Frontal cortex (tissue), 4 donors: ENCODE measurements at places on chromosomes 2 and 18.

- no peak for DNase-seq
Measured at GRCh38 chr2:85009019-85009618, 38.2 kb downstream of the KCMF1 start.

GRCh38 chr2:109333414-109334210 is 204.6 kb downstream of the SH3RF3 start:
- DNase-seq, result no peak

DNA sequence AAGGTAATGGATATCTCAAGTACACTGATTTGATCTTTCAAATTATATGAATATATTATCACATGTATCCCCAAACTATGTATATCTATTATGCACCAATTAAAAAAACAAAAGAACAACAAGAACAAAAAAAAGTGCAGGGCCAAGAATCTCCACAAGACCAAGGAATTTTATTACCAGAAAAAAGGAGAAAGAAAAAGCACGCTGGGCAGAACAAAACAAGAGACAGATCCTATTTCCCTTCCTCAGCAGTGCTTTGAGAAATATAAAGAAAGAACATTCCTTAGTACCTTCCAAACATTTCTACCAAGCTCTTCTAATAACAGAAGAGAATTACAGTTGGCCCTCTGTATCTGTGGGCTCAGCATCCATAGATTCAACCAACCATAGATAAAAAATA is 144.7 kb upstream of the CREB1 start:
- DNase-seq, result no peak

GRCh38 chr2:176002688-176003210 is 682 bp upstream of the LNPK start:
- DNase-seq, result peak; percentile 10

GRCh38 chr2:39881948-39882347 is 102.9 kb upstream of the THUMPD2 start:
- DNase-seq, result no peak

GRCh38 chr2:100796499-100797100 is 23.3 kb upstream of the NPAS2 start:
- no peak for DNase-seq

- peak; percentile 39 for DNase-seq
Measured at GRCh38 chr2:69559442-69560146, 83.9 kb downstream of the AAK1 start.

DNA sequence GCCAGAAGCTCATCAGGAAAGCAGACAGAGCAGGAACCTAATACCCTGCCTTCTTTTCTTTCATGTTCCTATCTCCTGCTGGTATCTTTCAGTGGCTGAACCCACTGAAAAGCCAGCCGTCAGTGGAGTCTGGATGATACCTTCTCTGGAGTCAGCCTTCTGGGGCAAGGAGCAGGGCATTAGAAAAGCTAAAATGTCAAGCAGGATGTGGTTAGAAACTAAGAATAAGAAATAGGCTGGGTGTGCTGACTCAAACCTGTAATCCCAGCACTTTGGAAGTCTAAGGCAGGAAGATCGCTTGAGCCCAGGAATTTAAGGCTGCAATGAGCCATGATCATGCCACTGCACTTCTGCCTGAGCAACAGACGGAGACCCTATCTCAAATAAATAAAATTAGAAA is 642.0 kb upstream of the FSHR start:
- no peak for DNase-seq

- DNase-seq, result no peak
Measured at GRCh38 chr18:55139836-55140235, 180.6 kb upstream of the CCDC68 start.

DNA sequence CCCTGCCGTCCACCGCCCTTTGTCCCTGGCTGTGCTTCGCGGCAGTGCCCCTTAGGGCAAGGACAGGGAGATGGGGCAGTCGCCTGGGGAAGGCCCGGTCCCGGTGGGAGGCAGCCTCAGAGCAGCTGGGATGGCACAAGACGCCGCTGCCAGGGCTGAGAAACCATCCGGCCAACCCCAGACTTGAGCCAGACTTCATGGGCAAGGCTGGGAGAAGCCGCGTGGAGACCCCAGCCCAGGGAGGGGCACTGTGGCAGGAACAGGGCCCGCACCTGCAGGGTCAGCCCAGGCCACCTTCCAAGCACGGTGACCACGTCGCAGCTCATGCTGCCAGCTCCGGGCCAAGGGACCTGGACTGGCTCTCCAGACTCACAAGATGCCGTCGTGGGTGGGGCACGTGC is 84.0 kb downstream of the NFATC1 start:
- DNase-seq, result no peak
